Left renal cortex interstitium (tissue), 4 donors: ENCODE measurements at places on chromosomes 16 and 17.

- no peak for DNase-seq
These were observed 2.0 kb downstream of the TRIM47 start for GRCh38 chr17:75876190-75876937.

DNA sequence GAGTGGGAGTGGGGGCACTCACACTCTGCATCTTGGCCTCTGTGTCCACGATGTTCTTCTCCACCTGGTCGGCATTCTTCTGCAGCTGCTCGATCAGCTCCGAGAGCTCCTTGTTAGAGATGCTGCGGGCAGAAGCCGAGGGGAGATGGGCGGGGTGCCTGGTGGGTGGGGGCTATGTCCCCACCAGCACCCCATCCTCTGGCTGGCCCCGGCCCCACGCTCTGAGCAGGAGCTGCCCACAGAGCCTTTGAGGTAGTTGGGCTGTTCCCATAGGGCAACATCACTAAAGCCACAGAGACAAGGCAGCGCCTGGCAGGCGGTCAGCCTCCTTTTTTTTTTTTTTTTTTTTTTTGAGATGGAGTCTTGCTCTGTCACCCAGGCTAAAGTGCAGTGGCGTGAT, 26.1 kb downstream of the PPL start:
- no peak for DNase-seq

DNA sequence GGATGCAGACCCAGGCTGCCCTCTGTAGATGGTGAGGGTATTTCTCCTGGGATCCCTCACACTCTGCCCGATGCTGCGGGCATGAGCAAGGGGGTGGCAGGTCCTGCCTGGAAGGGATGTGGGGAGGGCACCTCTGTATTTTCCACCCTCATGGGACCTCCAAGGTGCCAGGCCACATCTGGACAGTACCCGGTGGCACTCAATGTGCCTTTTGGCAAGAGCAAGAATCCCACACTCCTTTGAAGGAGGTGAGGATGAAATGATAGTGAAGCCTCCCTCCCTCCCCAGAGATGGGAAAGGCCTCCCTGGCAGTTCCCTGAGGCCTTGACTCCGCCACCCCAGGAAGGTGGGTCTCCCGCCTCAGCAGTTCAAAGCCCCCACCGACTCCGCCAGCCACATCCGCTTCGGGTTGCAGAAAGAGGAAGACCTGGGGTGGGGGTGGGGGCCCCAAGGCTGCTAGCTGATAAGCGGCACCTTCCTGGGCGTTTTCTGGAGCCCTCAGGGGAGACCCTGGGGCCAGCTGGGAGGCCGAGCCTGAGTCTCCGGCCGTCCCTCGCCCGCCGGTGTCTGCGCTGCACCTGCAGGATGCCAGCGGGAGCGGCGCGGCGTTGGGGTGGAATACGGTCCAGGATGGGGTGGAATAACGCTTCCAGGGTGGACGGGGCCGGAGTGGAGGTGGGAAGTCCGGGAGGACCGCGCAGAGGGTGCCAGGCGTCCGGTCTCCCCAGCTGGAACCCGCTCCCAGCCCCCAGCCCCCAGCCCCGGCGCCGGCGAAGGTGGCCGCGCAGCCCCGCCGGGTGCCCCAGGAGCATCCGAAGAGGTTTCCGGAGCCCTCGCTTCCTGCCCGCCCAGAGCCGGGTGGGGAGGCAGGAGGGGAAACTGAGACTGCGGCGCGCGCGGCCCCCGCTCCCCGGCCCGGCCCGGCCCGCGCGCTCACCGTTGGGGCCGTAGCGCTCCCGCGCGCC, 718 bp downstream of the ATP2A3 start:
- DNase-seq: no peak

DNA sequence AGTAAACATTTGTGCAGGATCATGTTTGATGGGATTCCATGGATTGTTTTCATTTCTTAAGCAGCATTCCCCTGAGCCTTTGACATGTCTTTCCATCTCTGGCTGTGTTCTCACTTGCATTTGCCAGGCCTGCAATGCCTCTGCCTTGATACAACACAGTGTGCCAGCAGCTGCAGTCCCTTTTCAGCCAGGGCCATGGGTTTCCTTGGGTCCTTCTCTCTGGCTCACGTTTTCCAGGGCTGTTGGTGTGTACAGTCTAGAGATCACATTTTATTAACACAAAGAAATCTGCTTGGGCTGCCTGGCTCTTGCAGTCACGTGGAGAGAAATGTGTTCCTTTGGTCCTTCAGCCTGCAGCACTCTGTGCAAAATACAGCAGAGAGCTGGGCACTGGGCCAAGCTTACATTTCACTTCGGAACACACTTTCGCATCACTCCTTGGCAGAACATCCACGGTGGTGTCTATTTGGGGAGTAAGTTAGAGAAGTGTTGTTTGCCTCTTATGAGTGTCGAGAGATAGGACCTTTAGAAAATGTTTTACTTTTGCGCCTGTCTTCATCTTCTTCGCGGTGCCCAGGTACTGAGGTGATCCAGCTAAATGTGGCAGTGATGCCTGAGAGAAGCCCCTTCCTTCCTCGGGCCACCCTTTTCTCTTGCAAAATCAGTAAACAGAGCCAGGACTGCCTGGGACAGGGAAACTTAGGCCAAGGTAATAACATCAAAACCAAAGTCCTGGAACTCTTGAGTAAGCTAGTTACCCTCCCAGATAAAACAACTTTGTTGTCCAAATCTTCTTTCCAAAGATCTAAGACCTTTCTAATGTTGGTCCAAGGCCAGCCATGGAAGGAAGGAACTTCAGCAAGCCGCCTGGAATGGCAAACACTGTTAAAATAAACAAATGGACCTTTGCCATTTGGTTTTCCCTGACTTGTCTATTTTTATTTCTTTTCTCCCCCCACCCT, 20.9 kb downstream of the HLF start:
- no peak for DNase-seq

- DNase-seq: no peak
These were observed 330.5 kb upstream of the TNRC6C start for GRCh38 chr17:77628035-77628434.

GRCh38 chr17:27376637-27377547, 79.4 kb upstream of the KSR1 start:
- DNase-seq: no peak

GRCh38 chr17:82534401-82534812, 14.9 kb downstream of the FOXK2 start:
- DNase-seq: no peak

DNA sequence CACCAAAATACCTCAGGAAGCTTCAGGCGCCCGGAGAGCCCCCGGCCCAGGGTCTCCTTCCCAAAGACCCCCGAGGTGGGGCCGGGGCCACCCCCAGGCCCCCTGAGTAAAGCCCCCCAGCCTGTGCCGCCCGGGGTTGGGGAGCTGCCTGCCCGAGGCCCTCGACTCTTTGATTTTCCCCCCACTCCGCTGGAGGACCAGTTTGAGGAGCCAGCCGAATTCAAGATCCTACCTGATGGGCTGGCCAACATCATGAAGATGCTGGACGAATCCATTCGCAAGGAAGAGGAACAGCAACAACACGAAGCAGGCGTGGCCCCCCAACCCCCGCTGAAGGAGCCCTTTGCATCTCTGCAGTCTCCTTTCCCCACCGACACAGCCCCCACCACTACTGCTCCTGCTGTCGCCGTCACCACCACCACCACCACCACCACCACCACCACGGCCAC, 6.7 kb upstream of the TMEM88 start:
- DNase-seq: no peak

DNA sequence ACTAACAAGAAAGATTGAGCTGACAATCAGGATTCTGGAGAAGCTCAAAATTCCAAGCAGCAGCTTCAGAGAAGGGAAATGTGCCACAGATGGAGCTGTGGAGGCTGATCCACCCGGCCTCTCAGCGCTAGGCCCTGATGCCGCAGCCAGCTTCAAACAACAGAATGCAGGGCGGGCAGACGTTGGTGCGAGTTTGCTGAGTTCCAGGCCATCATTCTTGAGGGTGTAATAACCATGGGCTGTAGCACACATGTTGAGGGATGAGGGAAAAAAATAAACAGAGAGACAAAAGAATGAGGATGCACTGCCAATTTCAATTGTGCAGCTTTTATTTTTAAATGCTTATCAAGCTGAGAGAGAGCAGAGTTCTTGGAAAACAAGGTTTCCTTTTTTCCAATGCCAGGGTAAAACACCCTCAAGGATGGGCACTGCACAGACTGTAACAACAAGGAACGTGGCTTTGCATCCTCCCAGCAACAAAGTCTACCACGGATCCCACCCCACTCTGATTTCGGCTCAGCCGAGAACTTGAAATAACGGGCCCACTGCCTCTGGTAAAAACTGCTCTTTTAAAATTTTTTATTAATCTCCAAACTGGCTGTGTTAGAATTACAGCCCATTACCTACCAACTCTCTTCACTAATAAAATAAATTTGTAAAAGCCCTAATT, 90.2 kb downstream of the SMG6 start:
- DNase-seq: no peak

DNA sequence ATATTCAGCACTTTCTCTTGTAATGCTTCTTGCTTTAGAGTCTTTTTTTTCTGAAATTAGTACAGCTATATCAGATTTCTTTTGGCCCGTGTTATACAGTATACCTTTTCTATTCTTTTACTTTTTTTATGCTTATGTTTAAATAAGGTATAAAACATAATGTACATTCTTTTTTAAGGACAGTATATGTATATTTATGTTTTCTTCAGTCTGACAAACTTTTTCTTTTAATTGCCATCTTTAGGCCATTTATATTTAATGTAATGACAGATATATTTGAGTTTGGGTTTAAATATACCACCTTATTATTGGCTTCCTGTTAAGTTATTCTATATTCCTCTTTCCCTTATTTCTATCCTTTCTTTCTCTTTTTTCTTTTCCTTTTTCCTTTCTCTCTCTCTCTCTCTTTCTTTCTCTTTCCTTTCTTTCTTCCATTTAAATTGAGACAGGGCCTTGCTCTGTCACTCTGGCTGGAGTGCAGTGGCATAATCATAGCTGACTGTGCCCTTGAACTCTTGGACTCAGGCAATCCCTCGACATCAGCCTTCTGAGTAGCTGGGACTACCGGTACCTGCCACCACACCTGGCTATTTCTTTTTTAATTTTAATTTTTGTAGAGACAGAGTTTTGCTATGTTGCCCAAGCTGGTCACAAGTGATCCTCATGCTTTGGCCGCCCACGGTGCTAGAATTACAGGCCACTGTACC, 61.7 kb downstream of the WWOX start:
- no peak for DNase-seq

DNA sequence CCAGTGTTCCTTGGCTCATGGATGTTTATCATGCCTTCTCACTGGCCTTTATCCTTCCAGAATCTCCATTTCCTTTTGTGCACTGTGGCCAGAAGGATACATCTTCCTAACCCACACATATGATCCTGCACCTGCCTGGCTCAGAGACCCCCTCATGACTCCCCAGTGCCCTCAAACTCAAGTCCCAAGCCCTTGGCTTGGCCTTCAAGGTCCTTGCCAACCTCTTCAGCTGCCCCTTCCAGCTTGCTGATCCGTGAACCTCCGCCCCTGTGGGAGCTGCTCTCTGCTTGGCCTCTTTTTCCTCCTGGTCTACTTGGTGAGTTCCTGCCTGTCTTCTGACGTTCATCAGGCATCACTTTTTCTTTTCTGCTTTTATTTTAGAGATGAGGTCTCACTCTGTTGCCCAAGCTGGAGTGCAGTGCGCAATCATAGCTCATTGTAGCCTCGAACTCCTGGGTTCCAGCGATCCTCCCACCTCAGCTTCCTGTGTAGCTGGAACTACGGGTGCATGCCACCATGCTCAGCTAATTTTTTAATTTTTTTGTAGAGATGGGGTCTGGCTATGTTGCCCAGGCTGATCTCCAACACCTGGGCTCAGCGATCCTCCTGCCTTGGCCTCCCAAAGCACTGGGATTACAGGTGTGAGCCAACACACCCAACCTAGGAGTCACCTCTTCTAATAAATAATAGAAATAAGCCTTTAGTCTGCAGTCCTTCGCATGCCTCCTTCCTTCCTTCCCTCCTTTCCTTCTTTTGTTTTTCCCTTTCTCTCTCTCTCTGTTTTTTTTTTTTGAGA, 2.5 kb upstream of the PYCARD start:
- DNase-seq: no peak

GRCh38 chr17:51769231-51769630, 389.3 kb downstream of the CA10 start:
- no peak for DNase-seq

DNA sequence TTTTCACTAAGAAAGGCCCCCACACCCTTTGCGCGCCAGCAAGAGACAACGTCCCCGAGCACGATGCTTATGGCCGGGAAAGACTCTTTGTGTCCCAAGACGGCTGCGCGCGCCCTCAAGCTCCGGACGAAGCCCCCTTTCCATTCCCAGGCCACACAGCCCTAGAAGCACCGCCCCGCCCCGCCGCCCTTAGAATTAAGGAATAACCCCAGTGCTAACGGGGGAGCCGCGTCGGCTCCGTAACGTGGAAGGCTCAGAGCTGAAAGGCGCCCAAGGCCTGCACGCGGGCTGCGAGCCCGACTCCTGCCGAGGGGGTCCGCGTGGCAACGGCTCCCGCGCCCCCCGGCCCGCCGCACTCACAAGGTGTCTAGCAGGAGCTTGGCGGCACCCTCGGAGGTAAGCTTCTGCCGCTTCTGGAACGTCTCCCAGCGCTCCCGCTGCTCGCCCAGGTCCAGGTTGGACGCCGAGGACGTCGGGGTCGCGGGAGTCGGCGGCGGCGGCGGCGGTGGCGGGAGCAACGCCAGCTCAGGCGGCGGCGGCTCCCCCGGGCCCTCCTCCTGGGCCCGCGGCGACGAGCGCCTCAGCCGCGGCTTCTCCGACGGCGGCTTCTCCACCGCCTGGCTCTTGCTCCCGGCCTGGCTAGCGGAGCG, 477 bp downstream of the CENPV start:
- DNase-seq: no peak

- no peak for DNase-seq
These were observed 23.6 kb downstream of the SDR42E1 start for GRCh38 chr16:81987706-81988105.

DNA sequence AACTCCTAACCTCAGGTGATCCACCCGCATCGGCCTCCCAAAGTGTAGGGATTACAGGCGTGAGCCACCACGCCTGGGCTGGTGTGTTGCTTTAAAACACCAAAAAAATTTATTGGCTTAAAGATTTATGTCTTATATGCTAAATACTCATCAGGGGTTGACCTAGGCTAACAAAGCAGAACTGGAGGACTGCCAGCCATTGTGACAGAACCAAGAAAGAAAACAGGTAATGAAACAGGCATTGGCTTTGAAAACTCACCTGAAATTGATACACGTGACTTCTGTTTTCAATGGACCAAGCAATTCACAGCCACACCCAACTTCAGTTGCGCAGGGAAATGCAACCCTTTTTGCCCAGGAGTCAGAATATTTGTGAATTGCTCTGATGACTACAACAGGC, 4.9 kb upstream of the PHAF1 start:
- DNase-seq: no peak

- no peak for DNase-seq
These were observed 140.9 kb downstream of the SHISA9 start for GRCh38 chr16:13042291-13042685.

DNA sequence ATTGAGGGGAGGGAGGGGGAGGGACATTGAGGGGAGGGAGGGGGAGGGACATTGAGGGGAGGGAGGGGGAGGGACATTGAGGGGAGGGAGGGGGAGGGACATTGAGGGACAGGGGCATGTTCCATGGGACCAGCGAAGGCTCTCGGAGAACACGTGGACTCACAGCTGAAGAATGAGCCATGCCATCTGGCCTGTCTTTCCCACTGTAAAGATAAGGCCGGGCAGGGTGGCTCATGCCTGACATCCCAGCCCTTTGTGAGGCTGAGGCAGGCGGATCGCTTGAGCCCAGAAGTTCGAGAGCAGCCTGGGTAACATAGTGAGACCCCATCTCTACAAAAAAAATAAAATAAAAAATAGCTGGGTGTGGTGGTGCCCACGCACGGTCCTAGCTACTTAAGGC, 32.5 kb downstream of the RPH3AL start:
- no peak for DNase-seq
